ENCODE measurements at places on chromosomes 3 and 15.

- no peak for DNase-seq
Measured at GRCh38 chr3:43004282-43004681, 25.2 kb downstream of the GASK1A start.

GRCh38 chr3:27607370-27607769 is 114.8 kb downstream of the EOMES start:
- no peak for DNase-seq

DNA sequence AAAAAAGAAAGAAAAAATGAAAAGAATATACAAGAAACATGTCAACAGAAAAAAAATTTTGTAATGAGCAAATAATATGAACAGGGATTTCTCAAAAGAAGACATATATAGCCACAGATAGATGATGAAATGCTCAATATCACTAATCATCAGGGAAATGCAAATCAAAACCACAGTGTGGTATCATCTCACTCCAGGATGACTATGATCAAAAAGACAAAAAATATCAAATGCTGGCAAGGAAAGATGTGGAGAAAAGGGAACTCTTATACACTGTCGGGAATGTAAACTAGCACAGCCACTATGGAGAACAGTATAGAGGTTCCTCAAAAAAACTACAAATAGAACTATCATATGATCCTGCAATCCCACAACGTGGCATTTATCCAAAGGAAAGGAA is 94.1 kb downstream of the C3orf70 start:
- DNase-seq: no peak

DNA sequence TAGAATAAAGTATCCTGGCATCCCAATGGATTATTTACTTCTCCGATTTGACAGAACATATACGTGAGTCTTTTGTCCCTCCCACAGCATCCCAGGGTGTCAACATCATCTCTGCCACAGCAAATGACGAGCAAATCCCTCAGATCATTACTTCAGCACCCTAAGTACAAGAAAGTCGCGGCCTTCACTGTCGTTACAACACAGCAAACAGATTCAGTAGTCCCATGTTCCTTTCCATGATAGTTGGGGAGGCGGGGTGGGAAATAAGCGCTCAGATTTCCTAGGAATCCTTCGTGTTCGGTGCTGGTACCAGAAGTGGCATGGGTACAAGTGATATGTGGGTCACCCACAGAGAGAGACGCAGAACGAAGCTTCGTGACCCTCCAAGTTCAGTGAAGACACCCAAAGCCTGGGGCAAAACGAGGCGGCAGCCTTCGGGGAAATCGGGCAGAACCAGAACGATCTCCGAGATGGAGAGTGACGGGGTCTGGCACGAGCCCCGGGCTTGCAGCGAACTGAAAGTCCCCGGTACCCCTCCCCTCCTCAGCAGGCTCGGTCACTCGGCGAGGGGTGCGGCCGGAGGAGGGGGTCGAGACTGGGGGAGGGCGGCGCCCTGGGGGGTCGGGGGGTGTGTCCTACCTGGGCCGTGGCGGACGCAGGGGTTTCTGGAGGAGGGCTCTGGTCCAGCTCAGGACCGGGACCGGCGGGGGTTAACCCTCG is 619 bp downstream of the TTBK2 start:
- no peak for DNase-seq

DNA sequence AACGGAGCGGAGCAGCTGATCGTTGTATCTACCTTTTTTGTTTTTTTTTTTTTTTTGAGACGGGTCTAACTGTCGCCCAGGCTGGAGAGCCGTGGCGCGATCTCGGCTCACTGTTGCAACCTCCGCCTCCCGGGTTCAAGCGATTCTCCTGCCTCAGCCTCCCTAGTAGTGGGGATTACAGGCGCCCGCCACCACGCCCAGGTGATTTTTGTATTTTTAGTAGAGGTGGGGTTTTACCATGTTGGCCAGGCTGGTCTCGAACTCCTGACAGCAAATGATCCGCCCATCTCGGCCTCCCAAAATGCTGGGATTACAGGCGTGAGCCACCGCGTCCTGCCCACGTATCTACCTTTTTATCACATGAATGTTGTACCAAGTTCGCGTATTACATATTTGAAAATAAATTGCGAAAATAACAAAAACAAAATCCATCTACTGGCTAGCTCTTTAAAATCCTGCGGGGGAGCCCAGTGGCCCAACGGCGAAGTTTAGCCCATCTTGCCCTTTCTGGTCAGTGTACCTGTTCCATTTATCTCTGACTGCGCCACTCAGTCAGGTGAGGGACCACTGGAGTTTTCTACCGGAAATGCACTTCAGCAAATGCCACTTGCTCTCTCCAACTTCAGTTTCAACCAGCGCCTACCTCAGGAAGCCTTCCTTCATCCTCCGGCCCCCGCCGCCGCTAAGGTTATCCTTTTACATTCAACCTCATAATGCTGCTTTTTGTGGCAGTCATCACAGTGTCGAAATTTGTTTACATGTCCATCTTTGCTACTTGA is 1.2 kb upstream of the EIF3J start:
- peak; percentile 7 for DNase-seq

- no peak for DNase-seq
Measured at GRCh38 chr15:72887376-72887775, 103.8 kb upstream of the ADPGK start.

- DNase-seq: no peak
Measured at GRCh38 chr15:100703032-100703578, 100.7 kb downstream of the ASB7 start.

Data from stimulated activated CD8-positive, alpha-beta memory T cell treated with anti-CD3 and anti-CD28 coated beads, Interleukin-7, amount 100 ng/mL, for 24 hours (primary cell).